ENCODE measurements at places on chromosomes 11 and 22. TPM values are rescaled to one million over a fixed set of nuclear protein-coding genes. Genes with fewer than 3 reads are reported as not detected.

The MB gene
- total RNA-seq: not detected

The SEC14L2 gene
- 34.2 TPM for total RNA-seq

The TENM4 gene
- total RNA-seq: under 0.01 TPM

The ALG9 gene
- total RNA-seq: 34.0 TPM

The TSGA10IP gene
- not detected for total RNA-seq

The PAMR1 gene
- 1.6 TPM for total RNA-seq

The PHOX2A gene
- not detected for total RNA-seq

The NXPE4 gene
- total RNA-seq: not detected

The OR52E8 gene
- total RNA-seq: not detected

The ALG8 gene
- 25.5 TPM for total RNA-seq

The LIN7C gene
- 52.3 TPM for total RNA-seq

The CDKN1C gene
- total RNA-seq: 5.6 TPM

The CHST1 gene
- total RNA-seq: 90.7 TPM

The LARGE2 gene
- not detected for total RNA-seq

The ZNF215 gene
- total RNA-seq: 4.1 TPM

The B3GAT3 gene
- total RNA-seq: 19.9 TPM

The THAP12 gene
- total RNA-seq: 51.1 TPM

The GPHA2 gene
- not detected for total RNA-seq

The APLNR gene
- 0.48 TPM for total RNA-seq

The NRXN2 gene
- total RNA-seq: not detected

The RIC3 gene
- total RNA-seq: not detected

The NOX4 gene
- 67.6 TPM for total RNA-seq

The LRRC55 gene
- not detected for total RNA-seq

The COA4 gene
- 73.5 TPM for total RNA-seq

The BRSK2 gene
- total RNA-seq: 0.48 TPM

The KLHL35 gene
- 2.0 TPM for total RNA-seq

The LYVE1 gene
- 5.9 TPM for total RNA-seq

The ZNF70 gene
- total RNA-seq: 7.2 TPM

The CCDC188 gene
- 8.6 TPM for total RNA-seq

The OR51B2 gene
- not detected for total RNA-seq

The PACSIN2 gene
- 69.5 TPM for total RNA-seq

The OR5B21 gene
- total RNA-seq: not detected

The MPZL3 gene
- 10.7 TPM for total RNA-seq

The CTSD gene
- 81.1 TPM for total RNA-seq

The OR5J2 gene
- total RNA-seq: not detected

The OR56A3 gene
- not detected for total RNA-seq

The ZNF214 gene
- total RNA-seq: 0.76 TPM

The CYP2D6 gene
- total RNA-seq: under 0.01 TPM

The SYT13 gene
- not detected for total RNA-seq

The FGF4 gene
- total RNA-seq: not detected

The OMP gene
- not detected for total RNA-seq
